ENCODE measurements at places on chromosomes 2 and 18.
A peak's percentile ranks its signal among the peaks of the same experiment; 100 is the strongest.

- no peak for DNase-seq
These were observed 71.8 kb downstream of the GDF7 start for GRCh38 chr2:20738772-20739171.

- DNase-seq = no peak
These were observed 194.0 kb downstream of the BABAM2 start for GRCh38 chr2:28084564-28084963.

DNA sequence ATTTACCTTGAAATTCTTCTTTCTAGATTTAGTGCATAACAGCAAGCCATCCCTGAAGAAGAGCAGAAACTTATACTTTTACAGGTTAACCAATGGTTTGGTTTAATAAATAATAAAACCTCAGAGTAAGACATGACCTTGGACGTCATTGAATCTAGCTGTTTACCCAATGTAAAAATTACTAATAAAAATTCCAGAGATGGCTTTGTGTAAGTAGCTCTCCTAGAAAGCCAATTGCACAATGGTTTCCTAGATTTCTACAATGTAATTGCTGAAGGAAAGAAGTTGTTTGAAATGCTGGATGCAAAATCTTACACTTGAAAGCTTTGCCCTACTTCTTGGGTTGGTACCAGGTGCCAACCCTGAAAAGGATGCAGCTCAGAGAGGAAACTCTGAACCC, 1.5 kb downstream of the XDH start:
- peak; percentile 45 for DNase-seq

GRCh38 chr2:58981237-58981636, 740.1 kb upstream of the FANCL start:
- DNase-seq = no peak

DNA sequence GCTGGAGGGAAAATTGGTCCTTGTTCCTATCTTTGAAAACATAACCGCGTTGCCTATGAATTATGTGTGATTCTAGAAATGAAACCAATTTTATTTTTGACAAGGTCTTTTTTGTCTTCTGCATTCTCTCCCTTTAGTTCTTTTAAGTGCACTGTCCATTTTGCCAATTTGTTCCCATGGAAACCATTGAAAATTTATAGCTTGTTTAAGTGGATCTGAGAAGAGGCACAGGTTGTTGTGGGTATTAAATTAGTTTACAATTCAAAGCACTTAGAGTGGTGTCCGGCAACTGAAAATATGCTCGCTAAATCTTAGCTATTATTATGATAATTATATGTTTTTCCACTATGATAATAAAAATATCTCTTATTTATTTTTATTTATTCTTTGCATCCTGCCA, 107.5 kb upstream of the FSHR start:
- DNase-seq = no peak

DNA sequence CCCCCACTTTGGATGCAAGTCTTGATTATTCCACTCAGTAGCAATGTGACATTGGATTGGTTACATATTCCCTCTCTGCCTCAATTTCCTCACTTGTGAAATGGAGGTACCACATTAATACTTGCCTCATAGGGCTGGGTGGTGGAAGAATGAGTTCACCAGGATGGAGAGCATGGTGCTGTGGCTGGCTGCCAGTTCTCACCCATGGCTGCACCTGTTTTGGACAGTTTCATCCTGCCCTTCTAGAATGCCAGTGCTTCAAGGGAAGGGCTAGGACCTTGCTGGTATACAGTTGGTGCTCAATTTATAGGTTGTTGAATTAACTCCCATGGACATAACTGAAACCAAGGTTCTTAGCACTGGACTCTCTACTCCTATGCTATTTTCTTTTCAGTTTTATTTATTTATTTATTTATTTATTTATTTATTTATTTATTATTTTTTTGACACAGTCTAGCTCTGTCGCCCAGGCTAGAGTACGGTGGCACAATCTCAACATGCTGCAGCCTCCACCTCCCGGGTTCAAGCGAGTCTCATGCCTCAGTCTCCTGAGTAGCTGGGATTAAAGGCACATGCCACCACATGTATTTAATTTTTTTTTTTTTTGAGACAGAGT, 5.3 kb upstream of the SH3RF3 start:
- no peak for DNase-seq

DNA sequence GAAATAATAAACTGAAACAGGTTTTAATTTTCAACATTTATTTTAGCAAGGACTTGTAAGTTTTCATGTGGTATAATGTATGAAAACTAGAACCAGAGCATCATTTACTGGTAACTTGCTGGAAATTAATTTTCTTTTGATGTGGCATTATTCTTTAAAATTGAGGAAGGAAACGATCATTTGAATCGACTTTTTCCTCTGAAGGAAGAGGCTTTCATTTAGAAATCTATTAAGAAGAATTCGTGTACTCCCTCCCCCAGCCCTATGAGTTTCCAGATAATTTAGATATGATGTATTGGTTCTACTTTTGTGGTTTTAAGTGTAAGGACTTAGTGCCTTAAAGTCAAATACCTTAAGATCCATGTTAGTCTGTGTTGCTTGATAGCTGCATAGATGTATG, 2.5 kb downstream of the BABAM2 start:
- DNase-seq = no peak

- DNase-seq = no peak
These were observed 73.1 kb upstream of the IL1R1 start for GRCh38 chr2:102069311-102069974.

DNA sequence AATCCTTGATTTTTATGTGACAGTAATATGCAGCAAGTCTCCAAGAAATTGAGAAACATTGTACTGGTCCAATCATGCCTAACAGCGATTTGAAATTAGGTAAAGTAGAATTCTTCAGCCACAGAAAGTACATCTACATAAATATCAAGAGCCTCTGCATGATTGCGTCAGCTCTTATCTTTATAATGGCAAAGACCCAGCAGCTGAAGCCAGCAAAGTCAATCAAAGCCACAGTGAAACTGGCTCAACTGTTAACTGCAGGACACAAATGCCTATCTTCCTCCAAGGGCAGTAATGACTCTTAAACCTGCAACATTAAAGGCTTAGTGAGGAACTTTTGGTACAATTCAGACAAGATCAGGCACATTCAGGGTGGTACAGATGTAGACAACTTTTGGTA, 102.5 kb downstream of the BARD1 start:
- DNase-seq = no peak

DNA sequence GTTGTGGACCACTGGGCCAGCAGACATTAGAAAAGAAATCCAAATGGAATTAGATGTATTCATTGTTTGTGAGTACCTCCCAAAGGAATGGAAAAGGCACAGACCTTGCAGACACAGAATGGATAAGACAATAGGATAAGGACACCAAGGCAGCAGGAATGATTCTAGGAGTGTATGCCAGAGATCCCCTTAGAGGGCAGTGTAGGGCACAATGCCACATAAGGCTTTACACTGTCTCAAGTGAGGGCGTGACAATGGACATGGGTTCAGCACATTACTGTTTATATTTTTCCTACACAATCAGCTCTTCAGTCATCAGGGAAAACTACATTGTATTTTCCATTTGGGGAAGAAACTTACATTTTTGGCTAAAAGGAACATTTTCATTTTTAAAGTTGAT, 250.9 kb downstream of the PTH2R start:
- DNase-seq = no peak

DNA sequence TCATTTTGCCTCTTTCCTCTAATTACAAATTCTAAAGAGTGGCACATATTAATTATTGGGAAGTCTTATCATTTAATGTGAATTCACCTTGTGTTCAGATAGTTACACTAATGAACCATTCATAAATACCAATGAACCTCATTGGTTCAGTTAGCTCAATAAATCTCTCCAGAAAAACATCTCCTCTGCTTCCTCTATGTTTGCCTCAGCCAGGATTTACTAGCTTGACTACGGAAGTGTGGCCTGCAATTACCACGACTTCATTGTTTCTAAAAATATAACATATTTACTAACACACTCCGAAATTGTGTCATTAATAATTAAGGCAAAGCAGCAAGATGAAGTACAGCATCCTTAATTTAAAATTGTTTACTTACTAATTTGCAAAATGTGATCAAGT, 103.3 kb downstream of the PLA2R1 start:
- DNase-seq = no peak

DNA sequence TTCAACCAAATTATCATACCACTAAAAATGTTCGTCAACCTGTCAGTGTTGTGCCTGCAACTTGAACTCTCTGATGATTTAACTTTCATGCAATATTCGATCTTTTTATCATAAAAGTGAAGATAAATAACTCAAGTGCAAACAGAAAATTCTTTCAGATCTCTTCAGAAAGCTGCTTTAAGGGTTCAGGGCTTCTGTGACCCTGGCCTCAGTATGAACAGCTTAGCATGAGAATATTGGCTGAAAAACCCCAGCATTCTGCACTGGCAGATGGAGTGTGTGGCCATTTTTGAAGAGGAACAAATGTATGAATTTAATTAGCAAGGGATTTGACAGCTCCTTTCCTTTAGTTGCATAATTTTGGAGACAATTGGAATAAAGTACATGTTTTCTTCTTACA, 851.4 kb upstream of the SOX11 start:
- DNase-seq = no peak

GRCh38 chr2:4098137-4098536, 394.8 kb downstream of the DCDC2C start:
- no peak for DNase-seq

- no peak for DNase-seq
These were observed 252.6 kb downstream of the TTC32 start for GRCh38 chr2:19649142-19649541.

DNA sequence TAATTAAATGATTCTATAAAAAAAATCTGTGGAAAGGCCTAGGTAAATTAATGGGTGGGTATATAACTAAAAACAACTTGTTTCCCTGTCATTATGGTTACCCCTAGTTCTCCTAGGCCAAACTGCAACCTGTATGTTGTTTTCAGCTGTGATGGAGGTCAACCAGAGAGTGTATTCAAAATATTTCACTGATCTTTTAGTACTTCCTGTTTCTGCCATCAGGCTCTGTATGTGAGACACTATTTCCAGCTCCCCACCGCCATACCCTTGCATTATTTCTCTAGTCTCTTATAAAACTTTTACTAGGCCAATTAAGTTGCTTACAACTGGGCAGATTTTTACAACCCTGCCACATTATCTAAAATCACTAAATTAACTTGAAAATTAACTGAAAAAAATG, 21.0 kb upstream of the CDKL4 start:
- no peak for DNase-seq

DNA sequence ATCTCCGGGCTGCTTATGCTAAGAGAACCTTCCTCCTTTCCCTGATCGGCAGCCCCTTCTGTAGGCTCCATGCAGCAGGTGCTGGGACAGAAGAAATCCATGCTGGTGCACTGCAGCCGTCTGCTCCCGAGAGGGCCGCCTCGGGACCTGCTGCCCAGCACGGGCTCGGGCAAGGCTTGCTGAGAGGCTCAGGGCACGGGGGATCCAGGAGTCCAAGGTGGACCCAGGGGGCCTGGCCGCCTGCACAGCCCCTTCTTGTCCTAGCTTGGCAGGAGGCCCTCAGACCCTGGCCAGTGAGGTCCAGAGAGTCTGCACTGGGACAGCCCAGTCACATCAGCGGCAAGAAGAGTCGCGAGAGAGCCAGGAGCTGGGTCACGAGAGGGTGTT, 13.3 kb upstream of the DUSP2 start:
- no peak for DNase-seq

DNA sequence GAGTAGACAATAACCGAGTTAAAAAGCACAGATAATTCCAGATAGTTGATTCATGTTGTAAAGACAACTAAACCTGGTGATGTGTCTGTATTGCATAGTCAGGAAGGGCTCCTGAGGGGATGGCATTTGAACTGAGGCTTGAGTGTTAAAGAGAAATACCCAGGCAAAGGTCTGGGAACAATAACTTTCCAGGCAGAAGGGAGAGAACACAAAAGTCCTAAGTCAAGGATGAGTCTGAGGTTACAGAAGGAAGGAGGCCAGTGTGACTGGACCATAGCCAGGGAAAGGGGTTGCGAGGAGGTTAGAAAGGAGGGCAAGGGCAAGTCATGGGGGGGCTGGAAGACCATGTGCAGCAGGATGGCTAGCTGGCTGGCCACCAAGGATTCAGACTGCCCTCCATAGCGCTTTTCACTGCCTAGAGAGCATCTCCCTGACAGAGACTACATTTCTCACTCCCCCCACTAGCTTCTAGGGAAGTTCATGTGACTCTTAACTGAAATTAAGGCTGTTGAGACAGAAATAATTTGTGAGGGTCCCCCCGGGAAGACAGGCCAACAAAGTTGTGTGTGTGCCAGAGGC, 135.5 kb upstream of the CREB1 start:
- peak; percentile 11 for DNase-seq

DNA sequence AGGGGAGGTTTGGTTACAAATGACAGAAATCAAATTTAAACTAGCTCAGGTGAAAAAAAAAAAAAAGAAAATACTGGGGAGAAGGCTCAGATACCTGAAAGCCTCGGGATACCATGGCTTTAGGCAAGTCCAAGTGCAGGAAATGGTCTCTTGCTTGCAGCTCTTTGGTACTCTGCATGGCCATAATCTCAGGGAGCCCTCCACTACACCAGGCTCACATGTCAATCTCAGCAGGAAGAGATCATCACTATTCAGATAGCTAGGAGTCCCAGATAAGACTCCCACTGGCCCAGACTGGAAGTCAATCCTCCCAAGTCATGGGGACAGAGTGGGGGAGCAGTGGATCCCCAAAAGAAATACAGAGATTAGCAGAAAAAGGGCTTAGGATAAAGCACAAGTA, 64.8 kb upstream of the RALBP1 start:
- DNase-seq = no peak

- DNase-seq = peak; percentile 66
These were observed 126.3 kb downstream of the IRS1 start for GRCh38 chr2:226673314-226673723.

GRCh38 chr2:200713704-200714064, 98.0 kb upstream of the BZW1 start:
- DNase-seq = no peak

GRCh38 chr2:219104107-219105035, 43.6 kb upstream of the IHH start:
- DNase-seq = peak; percentile 63

- DNase-seq = no peak
These were observed 167.4 kb upstream of the RAB6C start for GRCh38 chr2:129812071-129812470.

DNA sequence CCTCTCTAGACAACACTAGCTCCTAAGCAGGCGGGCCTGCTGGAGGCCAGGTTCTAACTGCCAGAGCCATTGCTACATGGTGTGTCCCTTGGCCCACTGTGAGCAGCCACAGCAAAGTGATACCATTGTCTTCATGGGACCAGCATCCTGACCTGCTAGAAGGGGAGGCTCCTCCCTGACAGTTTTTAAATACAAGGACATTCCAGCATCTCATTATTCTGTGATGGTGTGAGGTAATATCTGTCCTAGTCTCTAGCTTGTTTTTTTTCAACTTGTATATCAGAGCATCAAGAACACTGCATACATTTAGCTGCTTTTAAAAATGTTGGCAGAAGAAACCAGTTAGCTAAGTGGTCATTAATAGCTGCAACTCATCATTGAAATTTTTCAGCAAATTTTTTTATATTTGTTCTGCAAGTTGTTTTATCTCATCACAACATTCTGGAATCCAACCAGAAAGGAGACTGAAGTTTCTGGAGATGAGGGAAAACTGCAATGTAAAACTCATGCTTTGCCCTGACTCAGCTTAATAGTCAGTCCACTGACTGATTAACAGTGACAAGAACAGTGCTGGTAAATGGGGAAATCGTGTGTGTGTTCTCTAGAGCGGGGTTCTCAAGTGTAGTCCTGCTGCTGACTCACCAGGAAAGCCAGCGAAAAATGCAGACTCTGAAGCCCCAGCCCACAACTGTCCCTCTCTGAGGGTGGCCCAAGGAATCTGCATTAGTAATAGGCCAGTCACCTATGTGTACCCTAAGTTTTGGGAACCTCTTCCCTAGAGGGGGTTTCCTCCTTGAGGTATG, 17.8 kb downstream of the MAPRE3 start:
- peak; percentile 53 for DNase-seq

GRCh38 chr2:212649646-212650045, 111.0 kb upstream of the ERBB4 start:
- DNase-seq = no peak

Measured in AG20443 (cell line).